ENCODE measurements at places on chromosomes 2 and 18.

GRCh38 chr18:21099442-21099841 is 12.2 kb downstream of the ROCK1 start:
- no peak for DNase-seq

DNA sequence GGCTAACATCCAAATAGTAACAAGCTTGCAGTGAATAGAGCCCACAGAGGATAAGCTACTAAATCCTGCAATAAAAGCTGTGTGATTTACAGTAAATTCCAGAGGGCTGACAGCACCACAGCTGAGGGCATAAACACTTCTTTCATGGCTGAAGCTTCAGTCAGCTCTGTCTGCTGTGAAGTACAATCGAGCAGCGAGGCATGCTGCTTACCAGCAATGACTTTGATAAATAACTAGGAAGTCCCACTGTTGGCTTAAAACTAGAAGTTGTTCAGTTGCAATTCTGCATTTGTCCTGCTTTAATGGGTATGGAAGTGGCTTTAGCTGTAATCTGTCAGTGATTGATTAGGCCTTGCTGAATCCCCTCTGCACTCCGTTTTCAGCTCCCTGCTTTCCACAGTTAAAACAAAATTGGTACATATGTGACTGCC is 65.2 kb upstream of the FIGN start:
- no peak for DNase-seq

GRCh38 chr2:85959185-85959584 is 70.4 kb upstream of the ST3GAL5 start:
- no peak for DNase-seq

- DNase-seq = no peak
Measured at GRCh38 chr2:177429688-177430325, 37.2 kb downstream of the AGPS start.

DNA sequence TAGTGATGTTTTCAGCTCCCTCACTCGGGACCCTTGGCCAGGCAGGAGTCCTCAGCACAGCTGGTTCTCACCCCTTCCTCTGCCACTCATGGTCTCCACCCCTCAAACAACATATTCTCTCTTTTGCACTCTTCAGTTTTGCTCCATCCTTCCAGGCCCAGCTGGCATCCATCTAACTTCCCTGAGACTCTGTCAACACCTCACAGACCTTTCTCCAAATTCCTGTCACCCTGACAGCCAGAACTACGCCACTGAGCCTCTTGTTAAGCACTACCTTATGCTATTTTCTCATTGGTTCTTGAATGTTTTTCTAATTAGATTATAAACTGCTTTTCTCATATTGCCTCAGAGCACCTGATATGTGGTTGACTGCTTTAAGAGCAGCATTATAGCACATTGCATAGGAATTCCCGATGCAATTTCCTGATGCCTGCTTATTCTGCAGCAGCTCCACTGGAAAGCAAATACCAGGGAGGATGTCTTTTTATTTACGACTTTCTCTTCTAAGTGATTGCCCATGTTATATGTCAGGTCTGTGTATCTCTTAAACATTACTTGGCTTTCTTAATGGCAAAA is 12.4 kb upstream of the INO80C start:
- DNase-seq = no peak

DNA sequence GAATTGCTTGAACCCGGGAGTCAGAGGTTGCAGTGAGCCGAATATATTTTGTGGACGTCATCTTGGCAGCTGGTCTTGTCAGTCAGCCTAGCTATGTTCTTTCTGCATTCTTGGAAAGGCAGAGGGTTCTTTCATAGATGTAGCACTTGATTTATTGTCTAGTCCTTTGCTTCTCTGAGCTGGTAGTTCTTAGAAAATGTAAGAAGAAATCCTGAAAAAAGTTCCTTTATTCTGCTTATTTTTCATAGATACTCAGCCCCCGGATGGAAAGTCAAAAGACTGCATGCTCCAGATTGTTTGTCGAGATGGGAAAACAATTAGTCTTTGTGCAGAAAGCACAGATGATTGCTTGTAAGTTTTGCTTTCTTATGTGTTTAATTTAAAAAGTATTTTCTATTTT is 21.3 kb downstream of the PLEKHB2 start:
- no peak for DNase-seq

- peak; percentile 59 for DNase-seq
Measured at GRCh38 chr2:165015052-165015642, 59.8 kb upstream of the SLC38A11 start.

DNA sequence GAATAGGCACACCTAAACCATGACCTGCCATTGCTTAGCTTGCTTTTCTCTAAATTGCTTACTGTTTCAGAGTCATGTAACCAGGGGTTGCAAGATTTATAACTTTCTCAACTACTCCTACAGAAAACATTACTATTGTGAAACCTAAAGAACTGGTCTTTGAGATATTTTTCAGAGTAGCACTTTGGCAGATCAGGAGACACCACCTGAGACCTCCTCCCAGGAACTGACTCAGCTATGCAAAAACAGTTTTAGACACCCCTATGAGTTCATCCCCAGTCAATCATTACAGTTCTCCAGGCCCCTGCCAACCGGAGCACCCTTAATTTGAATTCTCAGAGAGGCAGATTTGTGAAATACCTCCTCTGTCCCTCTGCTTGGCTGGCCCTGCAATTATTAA is 80.3 kb downstream of the MBOAT2 start:
- no peak for DNase-seq

DNA sequence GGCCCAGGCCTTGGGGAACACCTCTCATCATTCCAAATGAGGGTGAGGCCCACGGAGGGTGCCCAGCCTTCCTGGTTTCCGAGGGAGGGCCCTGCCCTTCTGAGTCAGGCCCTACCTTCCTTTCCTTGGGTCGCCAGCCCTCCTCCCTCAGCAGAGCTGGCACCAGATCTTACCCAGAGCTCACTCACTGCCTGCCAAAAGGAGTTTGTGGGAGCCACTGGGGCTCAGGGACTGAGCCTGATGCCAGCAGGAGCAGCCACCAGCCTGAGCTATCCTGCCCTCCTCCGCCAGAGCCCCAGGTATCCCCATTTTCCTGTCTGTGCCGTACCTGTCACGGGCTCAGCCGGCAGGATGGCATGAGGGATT is 64.1 kb downstream of the NRP2 start:
- no peak for DNase-seq

GRCh38 chr2:202036601-202037037 is 3.0 kb downstream of the FZD7 start:
- DNase-seq = no peak

GRCh38 chr2:26657265-26657664 is 16.1 kb upstream of the CIB4 start:
- DNase-seq = no peak

GRCh38 chr2:211457325-211457724 is 900.9 kb downstream of the CPS1 start:
- no peak for DNase-seq

DNA sequence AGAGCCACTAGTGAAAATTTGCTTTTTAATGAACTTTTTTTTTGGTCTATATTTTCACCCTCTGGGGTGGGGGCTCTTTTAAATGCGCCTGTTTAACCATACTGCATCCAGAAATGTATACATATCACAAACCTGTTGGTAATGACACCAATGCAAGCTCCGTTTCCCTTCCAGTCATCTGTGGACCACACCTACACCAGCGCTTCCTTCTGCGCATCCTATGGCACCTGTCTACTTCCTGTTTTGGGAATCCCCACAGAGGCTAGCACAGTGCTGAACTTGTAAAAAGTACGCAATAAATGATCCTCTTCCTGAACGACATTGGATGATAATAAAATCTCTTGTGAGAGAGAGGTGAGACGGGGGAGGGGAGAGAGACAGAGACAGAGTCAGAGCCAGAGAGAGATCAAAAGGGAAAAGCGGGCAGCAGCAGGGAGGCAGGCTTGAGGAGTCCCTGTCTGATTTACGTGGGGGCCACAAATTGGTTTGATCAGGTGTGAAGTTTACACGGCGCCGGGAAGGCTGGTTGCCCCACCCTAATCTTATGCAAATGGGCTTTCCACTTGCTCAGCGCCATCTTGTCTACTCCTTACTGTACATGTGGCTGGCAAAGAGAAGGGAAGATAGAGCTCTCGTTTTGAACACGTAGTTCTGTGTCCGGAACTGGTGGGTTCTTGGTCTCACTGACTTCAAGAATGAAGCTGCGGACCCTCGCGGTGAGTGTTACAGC is 38.1 kb upstream of the SLC38A11 start:
- DNase-seq = no peak

- no peak for DNase-seq
Measured at GRCh38 chr2:11175293-11175795, 20.1 kb downstream of the SLC66A3 start.

GRCh38 chr18:22185273-22185672 is 15.9 kb downstream of the GATA6 start:
- no peak for DNase-seq

- DNase-seq = no peak
Measured at GRCh38 chr2:74504591-74504990, 2.9 kb downstream of the PCGF1 start.

GRCh38 chr18:14285053-14285452 is 152.8 kb upstream of the ZNF519 start:
- DNase-seq = no peak

- no peak for DNase-seq
Measured at GRCh38 chr2:216090369-216090786, 8.7 kb downstream of the TMEM169 start.

DNA sequence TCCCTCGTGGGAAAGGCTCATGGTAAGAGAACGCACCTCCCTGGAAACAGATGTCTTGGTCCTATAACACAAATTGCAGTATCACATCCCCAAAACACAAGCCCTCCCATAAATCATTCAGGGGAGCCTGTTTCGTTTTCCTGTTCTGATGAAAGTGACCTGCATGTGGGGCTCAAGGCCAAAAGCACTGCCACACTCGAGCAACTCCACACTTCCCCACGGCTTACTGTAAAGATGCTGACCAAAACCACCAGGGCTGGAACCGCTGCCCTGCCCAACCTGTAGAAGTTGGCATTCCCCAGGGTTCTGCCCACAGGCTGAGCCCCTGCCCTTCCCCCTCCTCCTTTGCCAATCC is 139.7 kb downstream of the BCL11A start:
- DNase-seq = no peak

DNA sequence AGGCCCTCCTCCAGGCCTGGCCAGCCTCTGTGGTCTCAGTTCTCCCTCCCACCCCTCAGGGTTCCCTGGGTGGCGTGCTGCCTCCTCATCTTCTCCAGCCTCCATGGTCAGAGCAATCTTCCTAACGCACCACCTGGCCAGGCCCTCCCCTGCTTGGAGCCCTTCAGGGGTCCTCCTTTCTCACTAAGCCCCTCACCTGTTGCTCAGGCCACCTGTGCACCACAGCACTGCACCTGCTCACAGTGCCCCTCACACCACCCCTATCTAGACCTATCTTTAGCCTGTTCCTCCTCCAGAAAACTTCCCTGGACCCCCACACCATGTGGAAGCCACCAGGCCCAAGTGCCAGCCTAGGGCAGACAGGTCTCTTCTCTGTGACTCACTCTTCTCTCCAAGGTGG is 267.1 kb downstream of the ATAD2B start:
- DNase-seq = no peak

DNA sequence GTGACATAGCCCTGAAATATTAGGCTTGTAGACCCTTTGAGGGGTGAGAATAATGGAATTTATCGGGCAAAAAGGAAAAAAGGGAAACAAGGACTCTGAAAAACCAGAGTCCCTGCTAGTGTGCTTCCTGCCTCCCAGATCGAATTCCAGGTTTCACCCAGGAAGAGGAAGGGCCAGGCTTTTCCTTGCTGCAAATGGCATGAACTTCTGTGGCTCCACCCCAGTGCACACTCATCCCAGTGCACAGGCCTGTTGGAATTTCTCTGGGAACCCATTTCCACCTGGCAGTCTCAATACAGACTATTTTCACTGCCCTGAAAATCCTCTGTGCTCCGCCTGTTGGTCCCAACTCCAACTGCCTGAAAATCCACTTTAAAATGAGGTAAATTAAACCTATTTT is 29.9 kb downstream of the C18orf54 start:
- DNase-seq = no peak

GRCh38 chr18:45954070-45954934 is 12.8 kb downstream of the EPG5 start:
- DNase-seq = no peak

GRCh38 chr2:200962811-200963123 is 693 bp downstream of the ORC2 start:
- DNase-seq = no peak

- DNase-seq = no peak
Measured at GRCh38 chr2:213290501-213290900, 6.2 kb downstream of the SPAG16 start.

DNA sequence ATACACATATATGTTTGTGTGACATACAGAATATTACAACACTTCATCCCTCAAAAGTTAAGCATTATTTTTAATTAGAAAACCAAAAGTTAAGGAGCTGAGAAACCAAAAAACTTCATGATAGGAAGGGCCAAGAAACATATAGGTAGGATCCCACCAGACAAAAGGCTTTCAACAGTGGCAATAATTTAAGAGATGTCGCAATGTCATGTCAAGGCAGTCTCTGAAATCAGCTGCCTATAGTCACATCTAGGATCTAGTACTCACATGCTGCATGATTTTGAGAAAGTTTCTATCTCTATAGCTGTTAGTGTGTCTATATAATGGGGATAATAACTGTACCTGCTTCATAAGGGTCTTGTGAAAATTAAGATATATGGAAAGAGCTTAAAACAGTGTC is 72.7 kb downstream of the SPIRE1 start:
- no peak for DNase-seq
